Common myeloid progenitor, CD34-positive (primary cell): ENCODE measurements at places on chromosomes 5 and 9.
A peak's percentile ranks its signal among the peaks of the same experiment; 100 is the strongest.

DNA sequence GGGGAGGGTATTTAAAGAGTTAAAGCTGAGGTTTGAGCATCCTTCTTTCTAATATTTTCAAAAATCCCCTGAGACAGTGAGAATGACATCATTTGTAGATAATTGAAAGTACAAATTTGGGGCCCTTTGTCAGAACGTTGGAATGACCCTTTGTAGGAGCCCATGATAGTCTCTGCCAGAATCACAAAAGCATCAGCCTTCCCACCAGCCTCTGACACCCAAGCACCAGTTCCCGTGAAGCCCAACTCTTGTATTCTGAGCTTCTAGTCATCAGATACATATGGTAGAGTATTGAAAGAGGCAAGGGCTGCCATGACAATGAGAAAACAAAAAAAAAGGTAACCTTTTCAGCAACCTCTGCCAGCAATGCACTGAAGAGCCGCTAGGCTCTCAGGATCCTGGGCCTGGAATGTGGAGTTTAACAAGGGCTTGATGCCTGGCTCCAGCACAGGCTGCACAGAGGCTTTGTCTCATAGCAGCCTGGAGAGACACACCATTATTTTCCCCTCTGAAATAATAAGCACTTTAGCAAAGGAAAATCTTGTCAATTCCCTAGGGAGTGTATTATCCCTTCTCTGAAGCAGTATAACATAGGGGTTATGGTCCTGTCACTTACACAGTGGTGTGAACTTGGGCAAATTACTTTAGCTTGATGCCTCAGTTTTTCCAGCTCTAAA, 114.4 kb downstream of the ZNF608 start:
- DNase-seq: no peak

- DNase-seq: no peak
These were observed 205.7 kb downstream of the DRD1 start for GRCh38 chr5:175238326-175238725.

DNA sequence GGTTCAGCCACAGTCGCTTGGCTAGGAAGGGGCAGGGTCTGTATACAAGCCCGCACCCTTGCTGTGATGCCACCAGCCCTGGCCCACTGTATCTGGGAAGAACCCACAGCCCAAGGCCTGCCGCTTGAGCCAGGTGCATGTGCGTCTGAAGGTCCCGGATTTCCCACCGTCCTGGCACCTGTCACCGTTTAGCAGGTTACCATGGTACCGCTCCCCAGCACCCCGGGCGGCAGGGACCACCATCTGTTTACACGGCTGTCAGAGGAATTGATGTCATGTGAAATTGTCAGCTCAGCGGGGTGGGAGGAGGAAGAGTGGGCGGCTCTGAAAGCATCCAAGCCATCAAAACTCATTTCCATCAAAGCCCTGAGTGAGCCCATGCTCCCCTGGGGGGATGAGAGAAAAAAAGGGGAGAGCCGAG, 92.7 kb downstream of the HRH2 start:
- DNase-seq: no peak

DNA sequence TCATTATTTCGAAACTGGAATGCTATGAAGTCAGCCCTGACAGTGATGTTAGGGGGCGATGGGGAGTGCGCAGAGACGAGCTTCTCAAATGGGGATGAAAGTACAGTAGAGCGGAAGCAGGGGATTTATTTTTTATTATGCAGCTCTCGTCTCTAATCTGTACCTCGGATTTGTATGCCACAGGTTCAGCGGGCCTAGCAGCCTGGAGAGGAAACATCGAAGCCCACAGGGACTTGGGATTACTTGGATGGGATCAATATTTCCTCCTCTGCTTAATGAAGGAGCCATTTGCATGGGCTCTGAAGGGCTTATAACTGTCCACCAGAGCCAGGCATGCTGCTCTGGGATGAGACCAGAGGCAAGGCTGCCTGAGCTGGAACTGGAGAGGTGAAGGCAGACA, 133.5 kb upstream of the RAPGEF1 start:
- no peak for DNase-seq

DNA sequence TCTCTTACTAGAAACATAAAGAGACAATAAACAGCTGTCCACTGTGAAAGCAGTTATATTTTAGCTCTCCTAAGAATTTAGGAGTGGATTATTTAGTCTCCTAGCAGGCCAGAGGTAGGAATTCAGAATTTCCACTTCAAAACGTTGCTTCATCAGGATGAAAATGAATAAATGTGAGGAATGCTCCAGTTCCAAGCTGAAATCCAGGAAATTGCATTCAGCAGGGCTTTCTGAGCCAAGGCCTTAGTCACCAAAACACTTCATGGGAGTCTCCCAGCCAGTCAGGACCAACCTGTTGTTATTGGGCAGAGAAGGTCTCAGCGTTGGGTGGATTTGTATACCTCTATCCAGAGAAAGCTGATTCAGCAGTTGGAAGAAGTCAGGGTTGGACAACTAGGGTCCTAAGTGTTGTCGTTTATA, 1040.3 kb downstream of the TLE1 start:
- DNase-seq: no peak

GRCh38 chr5:104998169-104998568, 1435.6 kb upstream of the NUDT12 start:
- no peak for DNase-seq

- DNase-seq: no peak
These were observed 311.3 kb downstream of the GADD45G start for GRCh38 chr9:89916001-89916597.

DNA sequence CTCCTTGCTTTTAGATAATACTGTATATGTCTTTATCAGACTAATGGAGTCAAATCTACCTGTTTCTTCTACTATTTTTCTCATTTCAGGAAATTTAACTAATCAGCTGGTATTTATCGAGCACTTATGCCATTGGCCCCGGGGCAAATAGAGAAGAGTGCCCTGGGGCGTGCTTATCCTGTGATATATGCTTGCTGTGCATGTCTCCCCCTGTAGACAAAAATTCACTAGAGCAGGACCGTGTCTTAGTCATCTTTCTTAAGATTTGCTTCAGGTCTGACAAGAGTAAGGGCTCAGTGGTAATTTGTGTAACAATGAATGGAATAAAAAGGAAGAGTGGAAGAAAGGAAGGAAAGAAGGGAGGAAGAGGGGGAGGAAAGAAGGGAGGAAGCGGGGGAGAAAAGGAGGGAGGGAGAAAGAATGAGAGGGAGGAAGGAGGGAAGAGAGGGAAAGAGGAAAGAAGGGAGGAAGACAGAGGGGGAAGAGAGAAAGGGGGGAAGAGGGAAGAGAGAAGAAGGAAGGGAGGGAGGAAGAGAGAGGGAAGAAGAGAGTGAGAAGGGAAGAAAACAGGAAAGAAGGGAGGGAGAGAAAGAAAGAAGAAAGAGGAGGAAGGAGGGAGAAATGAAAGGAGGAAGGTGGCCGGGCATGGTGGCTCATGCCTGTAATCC, 295.7 kb upstream of the PANK3 start:
- DNase-seq: peak; percentile 63

DNA sequence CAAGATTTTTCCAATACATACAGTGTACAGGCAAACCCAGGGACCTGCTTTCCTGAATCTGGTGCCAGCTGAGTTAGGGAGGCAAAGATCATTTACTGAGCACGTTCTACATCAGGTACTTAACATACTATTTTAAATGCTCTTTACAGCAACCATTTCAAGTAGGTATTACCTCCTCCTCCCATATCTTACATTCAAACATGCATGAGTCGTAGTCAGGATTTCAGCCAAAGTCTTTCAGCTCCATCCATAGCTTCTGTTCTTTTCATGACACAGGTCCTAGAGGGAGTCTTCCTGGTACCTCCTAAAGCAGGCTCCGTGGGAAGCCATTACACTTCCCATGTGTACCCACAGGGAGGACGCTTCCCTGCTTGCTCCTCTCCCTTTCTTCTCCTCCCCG, 11.7 kb downstream of the KCNV2 start:
- no peak for DNase-seq

DNA sequence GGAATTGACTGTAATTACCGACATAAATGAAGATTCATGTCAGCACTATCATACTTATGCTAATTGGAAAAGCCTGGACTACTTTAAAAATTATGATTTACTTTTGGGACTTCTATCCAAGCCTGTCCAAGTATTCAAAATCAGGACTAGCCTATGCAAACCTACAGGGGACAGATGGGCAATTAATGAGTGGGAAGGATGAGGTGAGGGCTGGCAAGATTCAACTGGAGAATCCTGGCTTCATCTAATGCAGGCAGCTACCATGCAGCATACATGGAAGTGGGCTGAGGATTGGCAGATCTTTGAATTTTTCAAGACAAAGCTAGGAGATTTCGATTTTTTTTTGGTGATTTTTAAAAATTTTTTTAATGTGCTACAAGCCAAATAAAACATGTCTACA, 532.6 kb downstream of the CSNK1G3 start:
- DNase-seq: no peak
